AG04449 (cell line): ENCODE measurements at places on chromosomes 7 and 10.

- no peak for DNase-seq
These were observed 104.5 kb upstream of the PCLO start for GRCh38 chr7:83267141-83267631.

- DNase-seq = no peak
These were observed 3.7 kb downstream of the VIM start for GRCh38 chr10:17231788-17232187.

DNA sequence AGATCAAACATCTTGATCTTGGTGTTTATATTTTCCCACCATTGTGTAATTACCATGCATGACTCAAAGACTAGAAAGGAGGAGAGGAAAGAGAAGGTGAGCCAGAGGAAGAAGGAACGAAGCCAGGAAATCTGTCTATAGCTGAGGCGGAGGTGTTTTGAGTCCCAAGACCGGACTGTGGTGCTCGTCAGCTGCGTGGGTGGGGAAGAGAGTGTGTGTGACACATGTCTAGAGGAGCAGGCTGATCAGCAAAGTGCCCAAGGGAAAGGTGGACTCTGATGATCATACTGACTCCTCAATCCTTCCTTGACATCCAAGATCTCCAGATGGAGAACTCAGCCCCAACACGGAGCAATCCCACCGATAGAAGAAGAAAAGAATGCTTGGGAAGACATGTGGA, 189.5 kb upstream of the MINDY3 start:
- no peak for DNase-seq

DNA sequence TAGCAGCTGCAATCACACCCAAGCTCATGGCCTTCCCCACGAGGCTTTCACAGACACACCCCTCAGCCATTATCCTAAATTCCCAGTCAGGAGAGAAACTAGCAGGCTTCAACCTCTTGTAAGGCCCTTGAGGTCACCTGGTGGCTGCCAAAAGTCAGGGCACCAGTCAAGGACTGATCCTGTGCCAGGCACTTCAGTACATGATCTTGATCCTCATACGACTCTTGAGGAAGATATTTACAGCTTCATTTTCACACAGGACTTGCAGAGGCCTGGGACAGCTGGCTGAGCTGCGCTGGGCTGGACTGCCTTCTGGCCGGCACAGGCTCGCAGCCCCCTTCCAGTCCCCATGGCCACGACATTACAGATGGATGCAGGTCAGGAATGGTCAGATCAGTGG, 8.8 kb downstream of the PDAP1 start:
- DNase-seq = no peak

DNA sequence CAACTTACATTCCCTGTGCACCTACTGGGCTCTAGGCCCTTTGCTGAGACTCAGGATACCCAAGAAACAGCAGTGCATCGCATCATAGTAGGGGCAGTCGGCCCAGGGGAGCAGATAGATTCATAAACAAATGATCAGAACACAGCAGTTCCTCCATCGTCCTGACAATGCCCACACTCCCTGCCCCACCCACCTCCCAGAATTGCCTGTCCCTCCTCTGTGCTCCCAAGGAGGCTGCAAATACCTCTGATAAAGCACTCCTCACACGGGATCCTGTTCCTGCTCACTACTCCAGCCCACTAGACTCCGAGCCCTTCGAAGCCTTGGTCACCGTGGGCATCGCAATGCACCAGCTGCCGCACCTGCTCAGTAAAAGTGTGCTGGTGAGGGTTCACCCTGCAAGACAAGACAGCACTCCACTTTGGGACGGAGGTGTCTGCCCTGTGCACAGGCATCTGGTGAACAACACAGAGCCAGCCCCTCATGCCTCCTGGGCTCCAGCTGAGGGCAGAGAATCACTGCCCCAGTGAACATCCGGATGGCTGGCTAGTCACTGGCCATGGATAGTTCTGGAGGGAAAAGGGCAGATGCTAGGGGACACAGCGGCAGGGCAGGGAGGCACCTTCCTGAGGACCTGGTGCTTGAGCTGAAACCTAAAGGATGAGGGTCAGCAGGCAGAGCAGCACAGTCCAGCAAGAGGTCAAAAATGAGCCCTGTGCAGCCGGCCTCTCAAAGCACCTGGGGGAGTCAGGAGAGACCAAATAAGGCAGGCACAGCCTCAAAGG, 60.7 kb downstream of the TNS3 start:
- DNase-seq = no peak

DNA sequence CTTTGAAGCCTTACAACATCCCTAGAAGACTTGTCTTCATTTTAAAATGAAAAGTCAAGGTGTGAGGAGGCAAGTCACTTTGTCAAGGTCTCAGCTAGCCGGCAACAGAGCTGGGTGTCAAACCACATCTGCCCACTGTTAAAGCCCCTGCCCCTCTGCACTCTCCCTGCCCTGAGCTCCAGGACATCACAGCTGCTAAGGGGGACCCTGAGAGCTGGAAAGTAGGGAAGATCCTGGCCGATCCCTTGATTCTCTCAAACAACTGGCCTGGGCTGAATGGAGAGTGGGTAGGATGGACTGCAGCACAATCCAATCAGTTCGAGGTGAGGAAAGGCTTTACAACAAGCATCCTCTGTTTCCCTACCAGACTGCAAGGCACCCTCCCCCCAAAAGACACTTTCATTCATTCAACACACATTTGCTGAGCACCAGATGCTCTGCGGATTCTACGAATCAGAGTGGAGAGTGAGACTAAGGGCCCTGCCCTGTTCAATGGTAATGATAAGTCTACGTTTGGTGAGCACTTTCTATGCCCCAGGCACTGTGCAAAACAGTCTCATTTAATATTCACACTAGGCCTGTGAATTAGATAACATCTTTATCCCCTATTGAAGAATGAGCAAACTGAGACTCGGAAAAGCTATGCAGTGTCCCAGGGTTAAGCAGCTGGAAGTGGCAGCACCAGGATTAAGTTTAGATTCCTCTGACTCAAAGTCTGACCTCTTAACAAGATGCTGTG, 148.1 kb downstream of the HERPUD2 start:
- no peak for DNase-seq

DNA sequence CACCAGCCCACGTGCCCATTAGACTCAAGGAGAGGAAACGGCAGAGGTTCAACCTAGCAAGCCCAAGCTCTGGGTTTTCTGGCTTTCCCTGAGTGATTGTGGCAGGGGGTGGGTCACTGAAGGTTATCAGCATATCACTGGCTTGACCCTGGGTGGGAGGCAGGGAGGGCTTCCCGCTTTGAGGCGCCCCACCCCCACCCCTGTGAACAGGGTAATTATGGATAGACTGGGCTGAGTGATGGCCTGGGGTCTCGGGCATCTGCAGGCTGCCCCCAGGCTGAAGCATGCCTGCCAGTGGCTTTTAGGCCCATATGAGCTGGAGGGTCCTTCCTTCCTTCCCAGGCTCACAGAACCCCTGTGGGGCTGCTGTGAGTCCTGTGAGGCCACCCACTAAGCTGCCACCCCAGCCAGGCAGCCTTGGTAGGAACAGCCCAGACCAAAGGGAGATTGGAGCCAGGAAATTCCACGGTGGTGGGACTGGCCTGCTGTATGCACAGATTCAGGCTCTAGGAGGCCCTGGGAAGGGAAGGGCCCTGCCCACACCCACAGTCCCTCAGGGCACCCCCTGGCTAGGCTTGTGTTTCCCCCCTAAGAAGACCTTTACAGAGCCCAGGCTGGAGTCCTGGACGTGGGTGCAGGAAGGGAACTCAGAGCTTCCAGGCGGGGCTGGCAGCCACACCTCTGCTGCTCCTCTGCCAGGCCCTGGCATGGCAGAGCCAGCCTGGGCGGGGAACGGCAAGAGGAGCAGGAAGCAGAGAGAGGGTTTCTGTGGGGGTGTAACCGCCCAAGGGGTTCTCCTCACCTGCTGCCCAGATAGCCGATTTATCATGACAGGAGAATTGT, 33.1 kb downstream of the GPRIN2 start:
- DNase-seq = no peak

GRCh38 chr10:69466689-69467088, 15.4 kb downstream of the TSPAN15 start:
- DNase-seq = no peak

- DNase-seq = no peak
These were observed 63.2 kb upstream of the TOMM7 start for GRCh38 chr7:22885797-22886261.

GRCh38 chr10:3201796-3202195, 29.2 kb upstream of the PITRM1 start:
- no peak for DNase-seq

DNA sequence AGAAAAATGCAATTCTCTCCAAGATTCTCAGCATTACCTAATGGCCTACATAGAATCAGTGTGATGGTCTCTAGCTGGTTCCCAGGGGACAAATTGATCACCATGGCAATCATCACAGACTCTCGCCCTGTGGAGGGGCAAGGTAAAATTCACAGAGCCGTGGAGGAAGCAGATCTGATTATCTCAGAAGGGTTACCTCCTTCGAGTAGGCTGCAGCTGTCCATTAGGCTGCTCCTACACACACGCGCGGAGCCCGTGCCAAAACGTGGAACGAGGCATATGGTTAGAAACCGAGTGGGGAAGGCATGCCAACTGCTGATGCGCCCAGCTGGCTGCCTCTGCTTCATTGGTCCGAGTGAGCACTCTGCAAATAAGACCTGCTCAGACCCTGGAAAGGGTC, 52.8 kb upstream of the PTER start:
- no peak for DNase-seq

DNA sequence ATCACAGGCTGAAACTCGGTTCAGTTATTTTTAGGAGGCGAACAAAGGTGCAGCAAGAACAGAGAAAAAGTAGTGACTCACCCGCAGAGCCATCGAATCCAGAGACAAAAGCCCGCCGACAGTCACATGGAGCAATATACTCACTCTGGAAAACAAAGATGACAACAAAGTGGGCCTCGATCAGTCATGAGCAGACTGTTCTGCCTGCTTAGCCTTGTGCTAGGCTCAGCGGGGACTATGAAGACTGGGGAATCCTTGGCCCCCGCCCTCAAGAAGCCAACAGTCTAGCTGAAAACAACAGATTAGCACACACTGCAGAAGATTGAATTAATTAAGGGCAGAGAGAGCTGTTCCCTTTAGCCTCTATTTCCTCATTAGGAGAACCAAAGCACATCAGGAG, 30.4 kb downstream of the XPNPEP1 start:
- DNase-seq = no peak

DNA sequence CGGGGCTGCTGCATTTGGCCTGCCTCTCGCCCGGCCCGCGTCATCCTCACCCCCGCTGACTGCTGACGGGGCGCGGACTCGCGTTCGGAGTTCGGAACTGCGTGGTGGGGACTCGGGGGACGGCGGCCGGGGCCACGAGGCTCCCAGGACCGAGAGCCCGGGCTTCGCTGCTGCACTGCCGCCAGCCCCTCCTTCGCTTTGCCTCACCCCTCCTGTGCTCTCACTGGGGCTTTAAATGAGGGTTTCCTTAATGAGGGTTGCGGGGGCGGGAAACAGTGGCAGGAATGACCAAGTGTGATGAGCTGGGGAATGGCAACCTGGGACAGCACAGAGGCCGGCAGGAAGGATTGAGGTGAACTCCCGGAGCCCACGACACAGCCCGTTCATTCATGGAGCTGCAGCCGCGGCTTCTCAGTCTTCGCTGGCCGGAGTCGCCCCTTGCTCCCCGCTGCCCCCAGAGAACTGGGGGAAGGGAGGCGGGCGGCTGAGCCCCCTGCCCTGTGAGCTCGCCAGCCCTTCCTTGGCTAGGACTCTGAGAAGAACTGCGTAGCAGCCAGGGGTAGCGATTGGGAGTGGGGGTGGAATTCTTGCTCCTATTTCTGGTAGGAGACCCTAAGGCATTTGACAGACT, 1.5 kb upstream of the LRRC4 start:
- DNase-seq = no peak

DNA sequence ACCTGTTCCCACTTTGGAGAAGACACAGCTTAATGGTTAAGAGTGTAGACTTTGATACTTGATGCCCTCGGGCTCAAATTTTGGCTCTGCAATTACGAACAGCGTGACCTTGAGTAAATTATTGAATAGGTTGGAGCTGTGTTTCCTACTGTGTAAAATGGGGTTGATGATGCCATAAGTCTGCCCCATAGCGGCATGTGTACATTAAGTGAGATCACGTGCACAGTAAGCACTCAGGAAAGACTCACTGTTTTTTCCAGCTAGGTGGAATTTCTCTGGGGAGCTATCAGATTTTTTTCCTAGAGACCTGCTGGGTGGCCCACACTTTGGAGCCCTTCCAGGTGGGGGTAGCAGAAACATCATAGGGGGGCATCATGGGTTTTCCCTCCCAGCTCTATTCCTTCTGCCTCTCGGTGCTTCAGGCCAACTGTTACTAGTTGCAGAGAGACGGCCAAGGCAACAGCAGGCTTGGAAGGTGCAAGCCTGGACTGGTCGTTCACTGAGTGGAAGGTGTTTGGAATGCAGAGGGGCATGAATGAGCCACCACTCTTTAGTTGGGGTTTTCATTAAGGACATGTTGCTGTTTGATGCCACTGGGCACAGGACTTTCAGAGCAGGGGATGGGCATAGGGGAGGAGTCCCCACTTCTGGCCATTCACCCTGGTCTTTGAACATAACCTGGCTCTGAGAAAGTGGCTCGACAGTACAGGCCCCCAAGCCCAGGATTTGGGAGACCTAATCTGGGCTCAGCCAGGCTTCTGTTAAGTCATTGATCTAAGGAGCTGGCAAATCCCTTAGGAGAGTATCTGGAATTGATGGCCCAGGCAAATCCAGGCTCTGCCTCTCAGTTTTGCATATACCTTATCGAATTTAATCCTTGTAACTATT, 64.0 kb downstream of the SYPL1 start:
- DNase-seq = no peak

- DNase-seq = no peak
These were observed 82.5 kb upstream of the SP4 start for GRCh38 chr7:21345361-21345760.

DNA sequence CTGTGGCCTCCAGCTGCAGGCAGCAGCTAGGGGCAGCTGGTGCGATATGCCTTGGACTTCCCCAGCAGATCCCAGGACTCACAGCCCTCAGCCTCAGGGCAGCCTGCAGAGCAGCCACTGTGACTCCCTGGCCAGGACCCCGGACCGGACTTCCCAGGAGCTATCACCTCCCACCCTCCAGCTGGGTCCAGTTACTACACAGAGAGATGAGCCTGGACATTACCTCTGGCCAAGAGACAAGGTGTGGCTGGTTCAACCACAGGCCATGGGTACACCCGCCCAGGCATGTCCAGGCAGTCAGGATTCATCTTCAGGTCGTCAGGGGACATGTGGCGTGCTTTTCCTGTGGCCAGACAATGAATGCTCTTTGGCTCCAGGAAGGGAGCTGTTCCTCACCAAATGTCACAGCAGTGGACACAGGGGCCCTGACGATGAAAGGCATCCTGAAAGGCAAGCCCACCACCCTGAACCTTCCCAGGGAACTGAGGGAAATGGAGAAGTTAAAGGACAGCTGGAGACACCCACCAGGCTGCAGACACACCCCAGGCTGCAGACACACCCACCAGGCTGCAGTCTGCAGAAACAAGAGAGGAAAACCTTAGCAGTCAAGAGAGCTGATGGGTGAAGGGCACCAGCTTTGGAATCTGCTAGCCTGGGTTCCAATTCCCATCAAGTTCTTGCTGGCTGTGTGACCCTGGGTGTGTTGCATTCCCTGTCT, 25.8 kb upstream of the NANOS1 start:
- no peak for DNase-seq

- no peak for DNase-seq
These were observed 193.2 kb upstream of the HABP2 start for GRCh38 chr10:113359655-113360054.
